ENCODE measurements at places on chromosomes 7 and 10. TPM values are rescaled to one million over a fixed set of nuclear protein-coding genes. Genes with fewer than 3 reads are reported as not detected.

The RNF148 gene
- total RNA-seq, result not detected

The TMEM236 gene
- total RNA-seq, result not detected

The GAD2 gene
- total RNA-seq, result not detected

The ITGB8 gene
- total RNA-seq, result not detected

The TEX36 gene
- not detected for total RNA-seq

The LRRTM3 gene
- not detected for total RNA-seq

The OPN4 gene
- total RNA-seq, result not detected

The CNTNAP2 gene
- not detected for total RNA-seq

The PKD2L1 gene
- total RNA-seq, result not detected

The KCND2 gene
- not detected for total RNA-seq

The ALOX5 gene
- total RNA-seq, result not detected

The WNT2 gene
- total RNA-seq, result not detected

The ZNF655 gene
- total RNA-seq, result 40.9 TPM

The RTKN2 gene
- 3.1 TPM for total RNA-seq

The PPA1 gene
- total RNA-seq, result 317 TPM

The C10orf67 gene
- not detected for total RNA-seq

The BLOC1S2 gene
- 129 TPM for total RNA-seq

The LIPK gene
- not detected for total RNA-seq

The LGI1 gene
- total RNA-seq, result 92.7 TPM

The SLC39A12 gene
- not detected for total RNA-seq

The BRAT1 gene
- total RNA-seq, result 87.3 TPM

The FAM180A gene
- not detected for total RNA-seq

The OR2A42 gene
- not detected for total RNA-seq

The AGBL3 gene
- 0.25 TPM for total RNA-seq

The ELFN1 gene
- total RNA-seq, result 7.6 TPM

The VIPR2 gene
- total RNA-seq, result not detected

The ANKRD7 gene
- 1.9 TPM for total RNA-seq

The STEAP1B gene
- 41.8 TPM for total RNA-seq

The ZNF716 gene
- total RNA-seq, result not detected

The VSIR gene
- total RNA-seq, result 1.5 TPM
